ENCODE measurements at places on chromosomes 3 and 15. TPM values are rescaled to one million over a fixed set of nuclear protein-coding genes. Genes with fewer than 3 reads are reported as not detected.

DNA sequence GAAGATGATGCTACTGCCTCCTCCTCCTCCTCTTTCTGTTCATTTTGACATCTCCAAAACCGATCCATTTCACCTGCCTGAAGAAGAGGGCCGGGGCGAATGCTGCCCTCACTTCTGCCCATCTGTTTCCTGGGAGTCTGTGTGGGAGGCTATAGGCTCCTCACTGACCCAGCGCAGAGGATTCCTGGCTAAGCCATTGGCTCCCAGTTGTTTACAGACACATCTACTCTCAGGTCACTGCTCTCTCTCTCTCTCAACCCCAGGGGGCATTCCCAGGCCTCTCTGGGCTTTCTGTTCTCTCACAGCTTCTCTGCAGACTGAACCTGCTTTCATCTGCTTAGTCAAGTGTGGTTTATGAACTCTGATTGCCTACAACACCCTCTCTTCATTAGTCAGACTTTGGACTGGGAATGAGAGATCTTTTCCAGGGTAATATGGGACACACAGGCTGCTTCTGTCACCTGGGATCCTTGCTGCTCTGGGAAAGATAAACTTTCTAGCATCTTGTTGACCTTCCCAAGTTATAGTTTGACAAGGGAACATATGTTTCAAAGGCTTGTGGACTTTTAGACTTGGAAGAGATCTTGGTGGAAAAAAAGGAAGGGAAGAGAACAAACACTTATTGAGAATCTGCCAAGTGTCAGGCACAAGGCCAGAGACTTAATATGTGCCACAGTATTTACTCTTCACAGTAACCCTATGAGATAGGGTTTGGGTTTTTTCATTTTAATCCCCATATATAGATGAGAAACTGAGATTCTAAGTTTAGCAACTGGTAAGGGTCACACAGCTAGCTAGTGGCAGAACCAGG is 30.2 kb upstream of the USP3 start:
- DNase-seq = no peak

GRCh38 chr15:99409097-99409473 is 156.7 kb upstream of the MEF2A start:
- DNase-seq = peak; percentile 71

- DNase-seq = no peak
Observed at GRCh38 chr3:150920236-150920635, 15.0 kb upstream of the MINDY4B start.

- no peak for DNase-seq
Observed at GRCh38 chr3:126019683-126020082, 50.7 kb downstream of the ROPN1B start.

DNA sequence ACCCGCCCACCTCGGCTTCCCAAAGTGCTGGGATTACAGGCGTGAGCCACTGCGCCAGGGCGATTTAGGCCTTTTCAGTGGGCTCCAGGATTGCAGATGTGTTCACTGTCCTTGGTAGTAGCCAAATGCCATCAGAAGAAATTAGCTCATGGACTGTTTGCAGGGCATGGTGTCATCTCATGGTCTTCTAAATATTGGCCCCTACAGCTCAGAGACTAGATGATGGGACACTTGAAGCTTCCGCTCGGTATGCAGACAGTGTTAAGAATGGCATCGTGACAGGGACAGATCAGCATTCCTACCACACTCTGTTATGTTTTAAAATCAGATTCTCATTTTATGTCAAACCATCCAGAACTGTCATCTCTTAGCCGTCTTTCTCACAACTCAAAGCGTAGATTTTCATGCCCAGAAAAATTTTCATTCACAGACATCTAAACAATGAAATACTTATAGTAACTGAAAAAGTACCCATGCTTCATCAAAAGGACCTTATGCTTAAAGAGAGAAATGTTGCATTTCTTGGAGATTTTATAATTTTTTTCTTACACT is 24.9 kb downstream of the SLCO3A1 start:
- no peak for DNase-seq

DNA sequence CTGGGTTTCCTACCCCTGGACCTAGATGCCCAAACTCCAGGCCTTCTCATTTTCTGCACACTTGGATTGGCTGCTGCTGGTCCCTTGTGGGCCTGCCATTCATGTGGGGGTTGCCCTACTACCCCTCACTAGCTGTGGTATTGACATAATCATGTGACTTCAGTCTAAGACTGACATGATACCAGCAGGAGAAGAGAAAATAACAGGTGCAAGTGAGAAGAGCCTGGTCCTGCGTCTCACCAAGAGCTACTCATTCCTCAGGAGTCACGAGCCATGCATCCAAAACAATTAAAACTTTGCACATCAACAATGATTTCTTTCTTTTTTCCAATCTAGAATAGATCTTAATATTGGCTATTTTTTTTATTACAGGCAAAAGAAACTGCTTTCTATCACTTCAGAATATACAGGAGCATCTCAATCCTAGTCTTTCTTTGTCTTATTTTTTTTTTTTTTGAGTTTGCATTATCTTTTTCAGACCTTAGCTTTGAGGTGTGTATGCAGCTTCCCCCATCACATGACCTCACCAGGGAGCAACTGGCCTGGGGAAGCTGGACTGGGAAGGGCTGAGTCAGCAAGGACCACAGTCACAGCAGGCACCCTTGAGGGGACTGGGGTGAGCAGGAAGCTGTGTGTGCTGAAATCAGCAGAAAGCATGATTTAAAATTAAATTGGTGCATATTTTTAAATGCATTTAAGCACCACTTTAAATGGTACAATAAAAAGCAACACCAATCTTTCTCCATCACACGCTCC is 27.6 kb downstream of the SLC9A9 start:
- no peak for DNase-seq

GRCh38 chr15:67241132-67241855 is 13.2 kb downstream of the AAGAB start:
- no peak for DNase-seq

- peak; percentile 63 for DNase-seq
Observed at GRCh38 chr3:160038862-160039562, 50.4 kb downstream of the IL12A start.

GRCh38 chr15:92645051-92645631 is 10.4 kb downstream of the FAM174B start:
- no peak for DNase-seq

DNA sequence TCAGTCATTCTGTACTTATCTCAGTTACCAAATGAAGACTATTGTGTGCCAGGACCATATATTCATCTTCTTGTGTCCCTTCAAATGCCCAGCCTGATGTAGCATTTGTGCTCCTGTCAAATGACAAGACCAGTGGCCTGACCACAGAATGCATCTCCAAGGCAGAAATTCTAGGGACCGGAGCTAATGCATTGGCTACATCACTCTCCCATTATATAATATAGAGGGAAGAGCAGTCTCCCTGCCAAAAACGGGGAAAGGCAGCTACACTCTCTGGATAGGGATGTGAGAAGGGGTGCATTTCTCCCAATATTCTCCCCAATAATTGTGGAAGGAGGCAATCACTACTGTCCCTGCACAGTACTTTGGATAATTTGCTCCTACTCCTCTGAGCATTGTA is 312.0 kb downstream of the EPHB1 start:
- DNase-seq = no peak

DNA sequence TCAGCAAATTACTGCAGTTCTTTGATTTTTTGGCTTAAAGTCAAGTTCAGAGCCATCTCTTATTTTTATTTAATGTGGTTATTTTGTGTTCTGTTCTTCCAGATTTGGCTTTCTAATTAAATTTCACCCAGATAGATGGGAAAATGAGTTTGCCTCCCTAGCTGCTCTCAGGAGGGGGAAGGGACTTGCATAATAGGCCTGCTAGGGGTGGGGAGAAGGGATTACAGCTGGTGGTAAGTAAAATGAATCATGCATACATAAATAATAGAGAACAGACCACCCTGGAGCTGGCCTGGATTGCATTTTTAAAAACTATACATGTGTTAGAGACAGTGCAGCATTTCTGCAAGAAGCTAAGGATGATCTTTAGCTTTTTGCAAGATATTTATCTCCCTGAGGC is 3.9 kb upstream of the PXYLP1 start:
- DNase-seq = no peak

- peak; percentile 89 for DNase-seq
Observed at GRCh38 chr15:90594301-90594738, 64.6 kb downstream of the CRTC3 start.

DNA sequence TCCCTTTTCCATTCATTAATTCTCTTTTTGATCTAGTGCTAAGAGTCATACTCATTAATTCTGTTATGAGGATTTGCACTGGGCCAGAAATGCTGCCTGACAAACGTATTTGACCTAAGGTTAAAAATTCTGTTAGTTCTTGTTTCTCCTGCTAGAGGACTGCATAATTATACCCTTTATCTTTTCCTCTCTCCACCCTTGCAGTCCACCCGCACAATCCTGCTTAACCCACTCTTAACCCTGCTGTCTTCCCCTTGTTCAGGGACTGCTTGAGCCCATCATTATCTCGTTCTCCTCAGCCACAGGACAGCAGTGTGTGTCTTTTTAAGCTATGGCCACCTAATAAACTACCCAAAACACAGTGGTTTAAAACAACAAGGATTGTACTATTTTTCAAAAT is 31.1 kb upstream of the DYNC1LI1 start:
- DNase-seq = no peak

DNA sequence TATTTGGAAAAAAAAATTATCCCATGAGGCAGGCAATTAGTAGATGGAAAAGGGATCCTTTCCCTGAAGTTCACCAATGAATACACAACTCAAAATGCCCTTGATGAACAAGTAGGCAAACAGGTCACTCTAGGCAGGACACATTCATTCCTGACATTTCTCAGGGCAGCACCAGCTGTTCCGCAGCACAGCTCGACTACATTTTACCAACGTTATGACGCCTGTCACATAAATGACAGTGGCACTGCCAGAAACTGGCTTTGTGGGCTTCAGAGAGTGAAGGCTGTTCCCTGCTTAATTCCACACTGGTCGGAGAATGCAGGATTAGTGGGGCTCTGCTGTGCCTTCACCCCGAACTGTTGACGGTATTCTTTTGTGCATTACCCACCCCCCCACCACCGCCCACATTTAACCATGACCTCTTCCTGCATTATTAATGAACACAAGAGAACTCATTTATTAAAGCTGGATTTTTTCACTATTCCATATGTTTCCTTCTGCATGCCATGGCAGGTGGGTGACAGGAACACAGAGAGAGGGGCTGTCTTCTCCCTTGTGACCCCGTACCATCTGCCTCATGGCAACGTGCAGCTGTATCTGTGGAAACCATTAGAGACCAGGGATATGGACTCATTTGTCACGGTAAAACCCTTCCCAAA is 197.6 kb downstream of the PDZRN3 start:
- no peak for DNase-seq

DNA sequence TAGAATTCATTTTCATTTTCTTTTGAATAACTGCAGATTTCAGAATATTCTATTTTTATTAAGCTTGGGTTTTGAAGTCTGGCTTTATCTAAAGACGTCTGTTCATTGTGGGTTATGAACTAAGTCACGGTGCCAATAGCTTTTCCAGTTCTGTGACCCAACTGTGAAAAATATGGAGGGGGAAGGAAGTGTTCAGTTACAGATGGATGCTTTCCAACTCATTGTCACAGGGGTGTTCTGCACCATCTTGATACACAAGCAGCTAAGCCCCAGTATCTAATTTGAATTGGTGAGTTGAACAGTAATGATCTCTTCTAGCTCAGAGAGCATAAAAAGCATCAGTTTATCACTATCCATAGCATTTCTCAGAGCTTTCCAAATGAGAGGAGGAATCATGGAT is 710.6 kb downstream of the EDEM1 start:
- no peak for DNase-seq

DNA sequence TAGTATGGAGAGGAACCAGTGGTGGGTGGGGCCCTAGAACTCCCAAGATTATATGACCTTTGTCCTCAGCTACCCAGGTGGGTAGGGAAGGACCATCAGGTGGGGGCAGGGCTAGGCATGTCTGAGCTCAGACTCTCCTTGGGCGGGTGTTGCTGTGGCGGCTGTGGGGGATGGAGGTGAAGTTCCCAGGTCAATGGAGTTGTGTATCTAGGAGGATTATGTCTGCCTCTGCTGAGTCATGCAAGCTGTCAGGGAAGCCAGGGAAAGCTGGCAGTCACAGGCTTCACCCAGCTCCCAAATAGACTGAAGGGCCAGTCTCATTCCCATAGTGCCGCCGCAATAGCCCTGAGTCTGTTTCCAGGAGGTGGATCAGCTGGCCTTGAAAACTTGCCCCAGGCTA is 139.7 kb upstream of the CFAP20DC start:
- no peak for DNase-seq

DNA sequence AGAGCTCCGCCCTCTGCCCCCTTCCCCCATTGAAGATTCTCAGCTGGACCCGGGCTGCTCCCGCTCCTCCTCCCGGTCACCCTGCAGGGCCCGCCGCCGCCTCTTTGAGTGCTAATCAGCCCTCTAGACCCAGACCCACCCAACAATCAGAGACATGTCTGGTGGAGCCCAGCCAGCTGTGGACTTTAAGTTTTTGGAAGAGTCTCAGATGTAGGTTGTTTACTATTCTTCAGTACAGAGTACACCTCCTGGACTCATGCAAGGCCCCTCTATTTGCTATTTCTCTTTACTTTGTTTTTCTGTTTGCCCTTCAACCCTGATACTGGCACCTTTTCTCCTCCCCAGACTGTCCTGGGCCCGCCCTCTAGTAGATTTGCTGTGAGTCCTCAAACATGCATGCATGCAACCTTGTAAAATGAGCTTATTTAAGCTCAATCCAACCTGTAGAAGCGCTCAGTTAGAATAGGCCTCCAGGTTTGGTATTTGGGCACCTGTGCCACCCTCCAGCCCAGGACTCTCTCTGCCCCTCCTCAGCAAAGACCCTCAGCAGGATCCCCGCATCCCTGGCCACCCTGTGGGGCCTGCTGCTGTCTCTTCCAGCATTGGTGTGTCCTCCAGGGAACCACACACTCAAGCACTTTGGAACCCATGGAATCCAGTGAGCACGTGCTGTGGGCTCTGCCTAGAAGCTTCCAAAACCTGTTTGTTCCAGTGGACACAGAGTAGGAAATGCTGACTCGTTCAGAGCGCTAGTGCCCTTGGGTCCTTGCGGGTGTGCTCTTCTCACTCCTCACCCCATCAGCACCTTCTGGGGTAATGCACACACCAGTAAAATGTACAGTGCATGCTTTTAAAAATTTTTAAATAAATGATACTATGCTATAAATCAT is 4.6 kb downstream of the PRR23E start:
- DNase-seq = no peak

- peak; percentile 82 for DNase-seq
Observed at GRCh38 chr15:81225161-81225671, 28.5 kb downstream of the IL16 start.

DNA sequence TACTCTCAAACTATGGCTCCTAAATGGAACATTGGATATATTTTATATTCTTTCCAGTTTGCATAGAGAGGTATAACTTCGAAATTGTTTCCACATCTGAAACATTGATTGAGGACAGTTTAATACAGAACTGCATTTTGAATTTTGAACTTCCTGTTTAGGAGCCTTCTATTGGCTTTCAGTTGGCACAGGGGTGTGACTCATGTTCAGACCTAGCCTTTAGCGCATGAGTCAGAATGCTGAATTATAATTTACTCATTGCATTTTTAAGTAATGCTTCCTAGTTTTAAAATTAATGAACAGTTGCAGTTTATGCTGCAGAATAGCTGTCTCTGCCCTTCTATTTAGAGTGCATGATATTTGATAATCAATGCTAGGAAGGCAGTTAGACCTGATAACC is 751.7 kb downstream of the CADM2 start:
- DNase-seq = no peak

The TTLL13 gene
- total RNA-seq = not detected

The HHLA2 gene
- total RNA-seq = not detected

The ZNF860 gene
- total RNA-seq = 0.34 TPM

The PLA1A gene
- 4.9 TPM for total RNA-seq

The SLC6A11 gene
- total RNA-seq = not detected

The C3orf38 gene
- 22.4 TPM for total RNA-seq

The PRR20G gene
- not detected for total RNA-seq

The NPAP1 gene
- total RNA-seq = 0.03 TPM

The SPSB4 gene
- total RNA-seq = 4.9 TPM

The SEMA3F gene
- 7.3 TPM for total RNA-seq
